ENCODE measurements at places on chromosomes 2 and 18. TPM values are rescaled to one million over a fixed set of nuclear protein-coding genes. Genes with fewer than 3 reads are reported as not detected.

GRCh38 chr2:174971868-174972781 lies 33.1 kb downstream of the CHN1 start:
- peak; percentile 91 for DNase-seq

GRCh38 chr18:13562494-13563029 lies 163.8 kb downstream of the FAM210A start:
- DNase-seq, result no peak

DNA sequence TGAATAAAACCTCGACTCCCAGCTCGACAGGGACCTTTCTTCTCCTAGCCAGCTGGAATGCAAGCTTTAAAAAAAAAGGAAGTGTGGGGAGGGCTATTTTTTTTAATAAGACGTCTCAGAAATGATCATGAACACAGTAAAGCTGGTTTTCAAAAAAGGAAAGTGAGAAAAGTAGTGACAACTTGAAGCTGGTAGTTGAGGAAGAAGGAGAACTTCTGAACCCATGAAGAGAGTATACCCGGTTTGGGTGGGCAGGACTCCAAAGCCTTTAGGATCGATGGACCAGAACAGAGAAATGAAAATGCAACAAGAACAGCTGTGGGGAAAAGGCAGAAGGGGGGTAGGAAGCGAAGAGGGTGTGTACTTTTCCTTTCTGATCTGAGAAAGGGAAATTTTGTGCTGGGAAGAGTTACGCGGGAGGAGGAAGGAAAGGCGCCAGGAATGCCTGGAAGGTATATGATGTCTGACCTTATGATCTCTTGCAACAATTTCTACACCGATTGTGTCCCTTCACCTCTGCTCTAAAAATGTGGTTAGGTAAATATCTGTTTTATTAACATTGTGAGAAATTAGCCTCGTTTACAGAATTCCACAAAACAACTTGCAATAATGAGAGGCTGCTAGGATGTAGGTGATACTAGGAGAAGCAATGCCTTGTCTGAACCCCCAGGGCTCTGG lies 22.6 kb upstream of the CYP1B1 start:
- no peak for DNase-seq

DNA sequence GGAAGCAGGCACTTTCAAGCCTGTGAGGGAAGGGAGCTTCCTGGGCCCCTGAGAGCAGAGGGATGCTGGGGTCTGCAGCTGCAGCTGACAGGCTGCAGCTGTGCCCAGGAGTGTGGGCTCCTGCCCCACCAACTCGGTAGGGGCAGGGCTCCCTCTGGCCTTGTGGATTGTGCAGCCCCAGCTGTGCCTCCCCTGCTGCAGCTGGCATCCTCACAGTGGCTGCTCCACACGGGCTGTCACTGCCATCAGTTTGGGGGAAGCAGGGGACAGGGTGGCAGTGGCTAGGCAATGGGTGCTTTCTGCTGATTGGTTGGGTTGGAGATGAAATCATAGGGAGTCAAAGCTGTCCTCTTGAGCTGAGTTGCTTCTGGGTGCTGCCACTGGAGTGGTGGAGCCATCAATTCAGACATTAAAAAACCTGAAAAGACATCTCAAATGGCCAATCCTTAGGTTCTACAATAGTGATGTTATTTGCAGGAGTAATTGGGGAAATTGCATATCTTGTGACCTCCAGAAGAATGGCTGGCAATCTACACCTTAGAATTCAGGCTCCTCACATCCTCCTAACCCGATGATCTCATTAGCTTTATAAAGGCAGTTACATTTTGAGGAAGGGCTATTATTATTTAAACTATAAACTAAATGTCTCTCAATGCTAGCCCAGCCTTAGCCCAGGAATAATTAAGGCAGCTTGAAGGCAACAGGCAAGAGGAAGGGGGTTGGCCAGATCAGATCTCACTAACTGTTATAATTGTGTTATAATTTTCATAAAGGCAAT lies 41.3 kb downstream of the FAM171B start:
- no peak for DNase-seq

- no peak for DNase-seq
Measured at GRCh38 chr2:206713746-206714145, 4.5 kb downstream of the DYTN start.

GRCh38 chr2:58918141-58918540 lies 677.0 kb upstream of the FANCL start:
- peak; percentile 83 for DNase-seq

DNA sequence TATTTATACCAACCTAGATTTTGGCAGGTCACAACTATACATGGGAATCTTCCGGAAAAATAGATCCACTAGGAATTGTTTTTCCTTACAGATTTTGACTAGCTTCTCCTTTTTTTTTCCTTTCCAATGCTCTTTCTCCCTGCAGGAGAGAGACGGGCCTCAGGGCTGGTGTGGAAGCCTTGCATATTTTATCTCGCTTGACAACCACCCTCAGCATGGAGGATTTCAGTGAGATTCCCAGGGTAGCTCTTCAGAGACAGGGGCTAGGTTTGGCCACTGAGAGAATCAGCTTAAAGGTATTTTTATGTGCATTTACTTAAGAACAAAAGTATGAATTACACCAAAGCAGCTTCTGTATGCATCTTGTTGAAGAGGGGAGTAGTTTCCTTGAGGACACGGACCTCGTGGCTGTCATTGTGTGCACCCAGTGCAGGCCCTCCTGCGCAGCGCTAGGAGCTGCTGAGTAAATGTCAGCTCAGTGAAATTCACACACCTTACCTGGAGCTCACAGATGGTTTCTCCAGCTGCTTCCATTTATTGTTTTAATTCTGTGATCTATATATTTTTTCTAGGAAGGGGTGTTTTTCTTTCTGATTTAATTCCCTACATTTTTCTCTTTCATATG lies 54.4 kb downstream of the TRAPPC12 start:
- DNase-seq, result no peak

GRCh38 chr2:42261518-42262195 lies 92.5 kb downstream of the EML4 start:
- no peak for DNase-seq

DNA sequence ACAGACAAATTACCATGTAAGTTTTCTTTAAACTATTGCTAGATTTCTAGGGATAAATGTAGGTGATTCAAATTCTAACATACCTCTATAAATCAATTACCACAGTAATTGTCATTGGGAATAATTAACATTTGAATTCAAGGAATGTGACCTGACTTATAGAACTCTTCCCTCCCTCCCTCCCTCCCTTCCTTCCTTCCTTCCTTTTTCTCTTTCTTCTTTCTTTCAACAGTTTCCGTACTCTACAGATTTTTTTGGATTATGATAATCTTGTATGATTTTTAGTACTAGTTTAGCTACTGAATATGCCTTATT lies 18.2 kb upstream of the FTCDNL1 start:
- no peak for DNase-seq

DNA sequence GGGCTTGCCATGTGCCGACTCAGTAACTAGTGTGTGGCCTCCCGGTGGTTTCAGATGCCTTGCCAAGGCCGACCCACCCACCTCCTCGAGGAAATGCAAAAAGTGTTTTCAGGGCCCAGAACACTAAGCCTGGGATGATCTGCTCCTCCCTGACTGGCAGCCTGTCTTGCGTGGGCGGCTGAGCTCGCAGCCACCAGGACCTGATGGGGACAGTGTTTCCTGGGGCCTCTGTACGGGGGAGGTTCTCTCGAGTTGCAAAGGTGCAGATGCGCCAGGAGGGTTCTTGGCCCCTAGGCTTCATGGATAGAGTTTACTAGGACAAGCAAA lies 85.2 kb downstream of the GLI2 start:
- DNase-seq, result peak; percentile 71

DNA sequence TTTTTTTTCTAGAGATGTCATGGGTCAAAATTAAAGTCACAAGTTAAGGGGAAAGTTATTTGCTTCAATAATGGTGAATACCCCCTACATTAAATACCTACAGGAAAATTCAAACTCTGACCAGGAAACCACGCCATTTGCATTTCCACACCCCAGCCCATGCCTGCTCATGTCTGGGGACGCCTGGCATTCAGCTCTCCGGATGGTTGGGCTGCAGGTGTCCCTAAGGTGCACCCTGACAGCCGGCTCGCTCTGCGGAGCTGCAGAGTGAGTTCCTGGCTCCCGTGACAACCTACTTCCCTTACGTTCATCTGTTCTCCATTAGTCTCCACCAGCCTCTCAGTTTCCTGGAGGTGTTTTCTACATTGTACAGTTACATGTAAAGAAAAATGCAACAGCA lies 122.7 kb upstream of the RIOK3 start:
- DNase-seq, result no peak

- no peak for DNase-seq
Measured at GRCh38 chr2:158518084-158518483, 61.3 kb downstream of the PKP4 start.

Gene ABCB11
- total RNA-seq, result 0.02 TPM

Gene RFTN2
- total RNA-seq, result 0.59 TPM

Gene CPLX4
- not detected for total RNA-seq

Gene PAX3
- 13.6 TPM for total RNA-seq

All from HFFc6 (cell line).